ENCODE measurements at places on chromosomes 6 and 20.

GRCh38 chr20:59611286-59611685, 6.9 kb downstream of the PHACTR3 start:
- no peak for DNase-seq

DNA sequence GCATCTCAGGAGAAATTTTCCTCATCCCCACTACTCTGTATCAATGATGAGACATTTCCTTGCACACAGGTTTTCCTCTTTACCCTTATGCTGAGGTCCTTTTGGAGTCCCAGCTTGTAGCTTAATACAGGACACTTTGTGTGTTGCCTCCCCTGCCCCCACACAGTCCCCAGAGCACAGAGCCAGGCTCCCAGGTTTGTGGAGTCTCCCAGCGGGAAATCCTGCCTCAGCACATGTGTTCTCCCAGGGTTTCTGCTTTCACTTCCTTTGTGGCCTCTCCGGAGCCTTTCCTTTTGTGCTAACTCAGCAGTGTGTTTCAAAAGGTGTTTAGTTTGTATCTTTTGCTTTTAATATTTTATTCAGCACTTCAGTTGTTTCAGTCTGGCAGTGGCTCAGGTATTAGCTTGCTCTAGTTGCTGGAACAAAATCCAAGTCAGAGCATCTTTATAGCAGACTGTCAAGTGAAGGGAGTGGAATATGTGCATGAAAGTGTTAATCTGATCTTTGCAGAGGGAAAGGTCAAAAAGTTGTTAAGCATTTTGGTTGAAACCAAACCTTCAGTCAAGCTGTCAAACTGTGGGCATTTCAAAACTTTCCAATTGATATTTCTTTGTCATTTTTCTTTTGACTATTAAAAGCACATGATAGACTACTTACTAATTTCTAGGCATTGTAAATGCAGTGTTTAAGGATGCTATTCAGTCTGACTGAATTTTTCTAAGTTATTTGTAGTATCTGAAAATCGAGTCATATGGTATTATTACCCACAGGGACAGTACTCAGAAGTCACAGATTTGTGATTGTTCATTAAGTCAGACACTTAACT, 8.6 kb downstream of the SNX9 start:
- DNase-seq: no peak

DNA sequence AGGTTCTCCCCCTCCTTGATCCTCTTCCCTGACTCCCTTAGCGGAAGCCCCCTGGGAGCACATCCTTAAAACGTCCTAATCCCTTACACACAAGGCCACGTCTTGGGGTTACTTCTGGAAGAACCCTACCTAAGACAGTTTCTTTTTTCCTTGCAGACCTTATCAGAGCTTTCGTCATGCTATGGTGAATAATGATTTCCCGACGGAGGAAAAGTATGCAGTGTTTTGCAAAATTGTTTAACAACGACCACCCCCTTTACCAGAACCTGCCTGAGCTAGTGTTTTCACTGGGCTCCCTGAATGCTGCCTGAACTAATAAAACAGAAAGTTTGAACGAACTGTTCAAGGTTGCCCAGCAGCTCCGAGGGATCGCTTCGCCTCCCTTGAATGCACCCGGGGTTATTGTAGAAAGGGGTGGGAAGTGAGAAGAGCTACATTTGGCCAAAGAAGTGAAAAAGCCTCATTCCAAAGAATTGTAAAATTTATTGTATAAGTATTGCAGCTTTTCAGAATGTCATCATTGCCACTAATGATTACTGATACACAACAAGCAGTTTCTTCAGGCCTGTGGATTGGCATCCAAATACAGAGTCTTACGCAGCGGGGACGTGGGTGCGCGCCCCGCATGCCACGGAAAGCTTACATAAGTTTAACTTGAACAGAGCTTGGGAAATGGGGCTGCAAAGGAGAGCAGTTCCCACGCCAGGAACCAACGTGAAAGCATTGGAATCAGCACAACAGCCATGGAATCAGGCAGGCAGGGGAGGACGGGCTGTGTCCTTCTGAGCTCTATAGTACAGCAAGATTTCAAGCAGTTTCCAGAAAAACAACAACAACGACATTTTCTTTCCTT, 27.9 kb upstream of the ZBP1 start:
- DNase-seq: no peak

- DNase-seq: no peak
Observed at GRCh38 chr6:53862662-53863462, 68.1 kb downstream of the LRRC1 start.

DNA sequence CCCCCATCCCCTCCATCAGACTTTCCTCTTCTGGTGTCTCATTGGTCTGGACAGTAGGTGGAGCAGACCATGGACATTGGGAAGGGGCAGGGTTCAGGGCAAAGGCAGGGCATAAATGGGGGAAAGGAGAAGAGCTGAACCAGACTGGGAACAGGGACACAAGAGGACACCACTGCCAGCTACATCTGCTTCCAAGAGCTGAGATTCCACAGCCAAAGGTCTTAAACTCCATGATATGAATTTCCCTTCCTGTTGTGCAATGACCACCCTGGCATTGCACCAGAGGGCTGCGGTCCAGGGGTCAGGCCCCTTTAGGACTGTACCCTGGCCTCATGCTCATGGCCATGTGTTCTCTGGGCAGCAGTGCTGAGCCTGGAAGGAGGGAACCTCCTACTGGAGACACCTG, 137.9 kb downstream of the MAFB start:
- DNase-seq: no peak

DNA sequence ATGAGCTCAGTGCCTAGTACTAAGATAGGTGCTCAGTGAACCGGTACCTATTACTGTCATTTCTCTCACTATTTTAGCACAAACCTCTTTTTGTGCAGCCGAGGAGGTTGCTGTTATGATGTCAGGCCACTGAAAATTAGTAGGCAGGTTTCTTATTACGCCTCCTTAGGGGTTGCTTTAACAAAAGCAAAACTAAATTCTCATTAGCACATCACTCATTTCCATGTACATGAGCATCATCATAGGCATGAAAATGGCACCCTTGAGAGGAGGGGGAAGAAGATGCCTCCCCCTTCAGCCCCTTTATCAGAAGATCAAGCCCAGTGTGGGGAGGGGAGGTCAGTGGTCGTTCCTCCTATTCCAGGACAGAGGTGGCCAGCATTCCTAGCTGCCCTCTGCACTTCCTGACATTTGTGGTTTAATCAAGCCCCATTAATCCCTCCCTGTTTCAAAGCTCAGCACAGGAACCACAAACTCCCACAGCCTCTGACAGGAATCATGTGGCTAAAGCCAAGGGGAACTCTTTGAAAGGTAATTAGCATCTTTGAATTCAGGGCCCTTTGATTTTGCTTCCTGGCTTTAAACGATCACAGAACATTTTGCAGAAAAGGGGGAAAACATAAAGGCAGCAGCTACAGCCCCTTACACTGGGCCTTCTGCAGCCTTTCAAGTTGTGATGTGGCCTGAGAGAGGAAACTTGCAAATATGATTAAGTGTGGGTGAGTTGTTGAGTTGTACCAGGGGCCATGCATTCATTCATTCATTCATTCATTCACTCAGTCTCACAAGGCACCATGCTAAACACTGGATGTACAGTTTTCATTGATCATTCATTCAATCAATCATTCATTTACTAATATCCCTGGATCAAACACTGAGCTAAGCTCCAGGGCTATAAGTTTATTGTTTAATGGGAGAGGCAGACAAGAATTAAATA, 31.9 kb upstream of the PSMF1 start:
- DNase-seq: peak; percentile 35

DNA sequence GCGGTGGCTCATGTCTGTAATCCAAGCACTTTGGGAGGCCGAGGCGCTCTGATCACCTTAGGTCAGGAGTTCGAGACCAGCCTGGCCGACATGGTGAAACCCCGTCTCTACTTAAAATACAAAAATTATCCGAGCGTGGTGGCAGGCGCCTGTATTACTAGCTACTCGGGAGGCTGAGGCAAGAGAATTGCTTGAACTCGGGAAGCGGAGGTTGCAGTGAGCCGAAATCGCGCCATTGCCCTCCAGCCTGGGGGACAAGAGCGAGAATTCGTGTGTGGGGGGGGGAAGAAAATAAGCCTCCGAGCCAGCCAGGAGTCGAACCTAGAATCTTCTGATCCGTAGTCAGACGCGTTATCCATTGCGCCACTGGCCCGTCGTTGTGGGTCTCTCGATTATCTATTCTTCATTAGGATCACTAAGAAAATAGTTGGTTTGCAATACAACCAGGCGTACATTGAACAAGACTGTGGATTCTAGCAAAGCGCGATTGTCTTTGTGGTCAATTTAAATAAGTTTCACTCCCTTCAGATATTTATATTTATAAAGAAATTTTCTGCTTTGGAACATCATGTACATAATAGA, 33.9 kb upstream of the PRSS16 start:
- no peak for DNase-seq

DNA sequence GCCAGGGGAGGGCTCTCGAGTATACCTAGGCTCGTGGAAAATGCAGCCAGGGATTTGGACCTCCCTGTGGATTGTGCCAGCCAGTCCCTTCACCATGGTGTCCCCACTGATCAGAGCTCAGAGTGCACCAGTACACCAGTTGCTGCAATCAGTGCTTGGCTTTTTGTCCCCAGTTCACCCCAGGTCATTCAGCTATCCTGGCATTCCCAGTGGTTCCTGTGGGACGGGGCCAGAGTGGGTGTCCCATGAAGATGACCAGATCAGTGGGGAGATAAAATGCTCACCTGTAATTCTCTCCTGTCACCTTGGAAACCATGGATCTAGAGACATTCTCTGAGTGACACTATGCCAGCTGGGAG, 23.8 kb downstream of the MAS1 start:
- no peak for DNase-seq

DNA sequence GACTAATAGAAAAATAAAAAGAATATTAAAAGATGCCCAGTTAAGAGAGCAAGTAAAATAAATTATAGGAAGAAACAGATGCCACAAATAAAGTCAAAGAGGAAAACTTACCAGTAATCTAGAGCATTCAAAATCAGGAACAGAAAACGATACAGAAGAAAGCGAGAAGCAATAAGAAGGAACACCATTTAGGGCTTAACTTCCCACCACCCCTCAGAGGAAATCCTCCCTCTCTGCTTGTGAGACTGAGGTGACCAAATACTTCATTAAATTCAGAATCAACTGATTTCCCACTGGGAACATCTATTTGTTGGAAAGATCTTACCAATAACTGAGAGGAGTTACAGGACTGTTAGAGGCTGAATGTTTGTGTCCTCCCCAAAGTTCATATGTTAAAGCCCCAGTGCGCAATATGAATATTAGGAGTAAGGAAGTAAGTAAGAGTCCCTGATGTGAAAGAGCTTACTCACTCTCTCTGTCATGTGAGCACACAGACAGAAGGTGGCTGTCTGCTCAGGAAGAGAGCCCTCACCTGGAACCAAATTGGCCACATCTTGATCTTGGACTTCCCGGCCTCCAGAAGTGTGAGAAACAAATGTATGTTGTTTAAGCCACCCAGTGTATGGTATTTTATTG, 19.5 kb downstream of the KATNA1 start:
- DNase-seq: peak; percentile 47

DNA sequence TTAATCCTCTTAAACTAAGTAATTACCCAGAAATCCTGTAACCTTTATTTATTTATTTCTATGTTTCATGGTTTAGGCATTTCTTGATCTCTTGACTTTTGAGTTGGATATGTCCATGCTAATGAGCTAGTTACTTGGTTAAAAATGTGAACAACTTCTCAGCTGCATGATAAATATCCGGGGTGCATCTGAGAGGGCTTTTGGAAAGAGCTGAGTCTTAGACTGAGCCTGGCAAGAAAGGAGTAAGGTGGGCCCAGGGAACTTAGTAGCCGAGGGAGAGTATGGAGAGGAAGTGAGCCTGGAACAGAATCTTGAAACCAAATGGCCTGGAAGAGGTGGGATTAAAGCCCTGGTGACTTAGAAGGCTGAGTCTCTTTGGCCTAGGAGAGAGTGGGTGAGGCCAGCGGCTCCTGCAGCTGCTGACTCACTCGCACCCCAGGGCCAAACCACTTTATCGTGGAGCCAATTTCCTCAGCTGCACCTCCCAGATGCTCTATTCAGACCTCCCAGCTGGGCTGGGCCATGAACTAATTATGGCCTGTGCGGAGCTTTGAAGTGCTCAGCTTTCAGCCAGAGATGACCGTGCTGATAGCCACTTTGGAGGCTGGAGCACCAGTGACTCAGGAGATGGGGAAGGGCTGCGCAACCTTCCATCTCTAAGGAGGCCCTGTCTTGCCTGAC, 19.1 kb downstream of the TGM3 start:
- DNase-seq: no peak
